Left ventricle myocardium superior (tissue), 1 donor: ENCODE measurements at places on chromosomes 4 and X.

- peak; percentile 14 for DNase-seq
Measured at GRCh38 chr4:766152-766515, 59.8 kb downstream of the CPLX1 start.

- no peak for DNase-seq
Measured at GRCh38 chr4:126799971-126800574, 832.7 kb upstream of the INTU start.

DNA sequence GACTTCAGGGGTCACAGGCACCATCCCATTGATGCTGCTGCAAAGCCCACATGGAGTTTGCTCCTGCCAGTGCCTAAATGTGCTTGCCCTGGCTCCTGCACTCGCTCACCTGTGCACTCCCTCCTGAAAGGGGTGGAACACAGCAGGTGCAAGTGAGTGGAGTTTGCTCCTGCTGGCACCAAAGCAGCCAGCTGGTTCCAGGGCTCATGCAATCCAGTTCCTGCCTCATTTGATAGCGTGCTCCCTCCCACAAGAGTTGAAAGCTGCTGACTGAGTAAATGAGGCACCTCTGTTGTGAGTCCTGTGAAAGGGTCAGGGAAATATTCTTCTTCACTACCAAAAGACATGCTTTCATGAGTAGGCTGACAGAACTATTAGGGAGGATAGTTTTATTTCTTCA lies 30.5 kb downstream of the CXCL8 start:
- no peak for DNase-seq

DNA sequence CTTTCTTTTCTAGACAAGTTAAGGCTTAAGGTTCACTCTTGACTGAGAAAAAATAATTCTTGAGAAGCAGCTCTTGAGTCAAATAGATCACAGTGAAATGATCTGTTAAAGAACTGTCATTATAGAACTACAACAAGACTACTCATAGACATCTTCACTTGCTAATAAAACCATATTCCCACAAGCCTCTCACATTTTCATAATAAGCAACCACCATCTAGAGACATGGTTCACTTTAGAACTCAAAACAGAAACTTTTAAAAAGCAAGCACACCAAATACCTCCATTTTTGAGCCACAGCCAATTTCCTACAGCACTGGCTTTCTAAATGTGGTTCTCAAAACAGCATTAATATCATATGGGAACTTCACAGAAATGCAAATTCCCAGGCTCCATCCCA lies 309.5 kb downstream of the TMA16 start:
- DNase-seq: no peak

- no peak for DNase-seq
Measured at GRCh38 chr4:7137326-7138200, 54.8 kb upstream of the SORCS2 start.

DNA sequence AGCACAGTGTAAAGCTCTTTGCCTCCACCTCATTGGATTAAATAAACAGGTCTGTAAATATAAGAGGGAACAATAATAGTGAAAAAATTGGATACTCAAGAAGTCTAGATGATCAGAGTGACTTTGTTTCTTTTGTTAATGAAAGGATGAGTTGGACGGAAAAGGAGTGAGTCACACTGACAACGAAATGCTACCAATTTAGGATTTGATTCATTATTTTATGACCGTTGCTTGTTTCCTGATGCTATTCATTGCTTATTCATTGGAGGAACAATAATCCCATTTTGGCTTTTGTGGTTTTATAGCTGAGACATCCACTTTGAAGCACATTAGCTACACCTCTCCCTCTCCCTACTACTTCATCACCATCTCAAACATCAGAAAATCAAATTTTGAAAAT lies 74.4 kb upstream of the DYNLT3 start:
- DNase-seq: no peak

GRCh38 chr4:180610324-180610723 lies 1632.9 kb upstream of the TENM3 start:
- no peak for DNase-seq

- no peak for DNase-seq
Measured at GRCh38 chr4:58502839-58503238, 1392.7 kb upstream of the IGFBP7 start.

DNA sequence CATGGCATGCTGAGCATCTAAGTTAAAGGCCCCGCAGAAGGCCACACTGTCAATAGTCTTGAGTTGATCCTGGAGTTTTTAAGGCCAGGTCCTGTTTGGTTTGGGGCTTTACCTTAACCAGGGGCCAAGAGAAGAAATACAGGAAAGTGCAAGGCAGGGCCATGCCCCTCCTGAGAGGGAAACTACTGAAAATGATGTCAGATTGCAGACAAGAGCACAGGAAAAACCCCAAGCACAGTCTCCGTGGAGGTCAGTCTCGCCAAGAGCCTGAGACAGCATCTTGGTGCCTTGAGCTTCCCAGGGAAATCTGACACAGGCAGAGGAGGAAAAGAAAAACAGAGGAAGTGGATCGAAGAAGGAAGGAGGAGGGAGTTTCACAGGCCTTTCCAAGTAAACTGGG lies 32.2 kb upstream of the GATB start:
- DNase-seq: no peak

DNA sequence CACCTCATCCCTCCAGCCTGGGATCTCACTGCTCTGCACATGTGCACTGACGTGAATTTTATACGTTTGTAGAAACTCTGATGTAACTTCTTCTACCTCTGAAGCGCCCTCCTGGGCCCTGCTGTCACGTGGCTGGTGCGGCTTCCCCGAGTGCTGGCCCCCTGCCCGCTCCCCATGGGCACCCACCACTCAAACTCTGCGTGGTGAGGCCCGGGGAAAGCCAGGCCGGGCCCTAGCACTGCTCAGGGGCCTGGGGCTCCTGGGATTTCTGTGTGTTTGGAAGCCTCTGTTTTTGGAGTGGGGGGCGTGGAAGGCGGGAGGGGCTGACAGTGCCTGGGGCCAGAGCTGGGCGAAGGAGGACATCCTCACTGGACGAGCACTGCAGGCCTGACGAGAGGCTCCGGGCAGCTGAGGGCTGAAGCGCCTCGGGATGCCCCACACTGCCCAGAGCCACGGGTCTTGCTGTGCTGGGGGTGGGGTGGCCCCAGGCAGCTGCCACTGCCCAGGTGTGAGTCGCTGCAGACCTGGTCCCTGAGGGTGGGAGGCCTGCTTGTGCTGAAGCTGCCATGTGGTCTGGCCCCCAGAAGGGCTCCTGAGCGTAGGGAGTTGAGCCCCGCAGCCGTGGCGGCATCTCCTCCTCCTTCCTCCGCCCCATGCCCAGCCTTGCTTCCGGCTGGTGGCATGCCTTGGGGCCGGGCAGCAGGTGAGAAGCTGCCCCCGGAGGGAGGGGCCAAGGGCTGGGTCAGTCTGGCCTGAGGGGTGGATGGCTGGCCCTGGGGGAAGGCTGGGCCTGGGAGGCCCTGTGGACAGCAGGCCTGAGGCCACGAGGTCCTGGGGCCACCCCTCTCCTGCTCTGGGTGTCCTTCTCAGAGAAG lies 7.7 kb downstream of the NAT8L start:
- DNase-seq: peak; percentile 11

DNA sequence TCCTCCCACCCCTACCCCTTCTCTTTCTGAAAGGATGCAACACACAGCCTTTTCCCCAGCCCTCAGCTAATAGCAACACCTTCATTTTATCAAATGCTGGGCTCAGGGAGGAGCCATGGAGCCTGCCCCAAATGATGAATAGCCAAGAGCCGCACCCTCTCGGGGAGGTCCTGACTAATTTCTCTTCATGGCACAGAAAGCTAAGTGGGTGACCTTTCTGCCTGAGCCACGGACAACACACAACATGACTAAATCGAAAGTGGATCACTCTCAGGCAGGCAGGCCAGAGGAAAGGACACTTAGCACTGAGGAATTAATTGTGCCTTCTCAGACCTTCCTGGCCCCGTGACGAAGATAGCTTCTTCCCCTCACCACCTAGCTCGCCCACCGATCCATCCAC lies 165.1 kb upstream of the RAI2 start:
- no peak for DNase-seq

DNA sequence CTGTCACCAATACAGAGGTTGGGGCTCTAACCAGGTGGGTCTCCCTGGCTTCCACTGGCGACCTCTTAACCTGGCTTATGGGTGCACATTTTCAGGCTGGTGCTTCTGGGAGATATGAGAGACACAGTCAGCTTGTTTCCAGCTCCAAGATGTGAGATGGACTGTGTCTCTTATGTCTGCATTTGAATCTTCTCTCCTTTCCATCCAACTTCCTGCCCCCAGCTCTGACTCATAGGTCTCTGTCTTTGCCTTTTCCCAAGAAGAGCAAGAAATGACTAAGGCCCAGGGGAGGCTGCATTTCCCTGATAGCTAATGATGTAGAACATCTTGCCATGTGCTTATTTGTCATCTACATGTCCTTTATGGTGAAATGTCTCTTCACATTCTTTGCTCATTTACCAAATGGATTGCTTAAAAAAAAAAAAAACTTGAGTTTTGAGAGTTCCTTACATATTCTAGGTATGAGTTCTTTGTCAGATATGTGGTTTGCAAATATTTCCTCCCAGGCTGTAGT lies 3.2 kb upstream of the UXT start:
- DNase-seq: no peak

DNA sequence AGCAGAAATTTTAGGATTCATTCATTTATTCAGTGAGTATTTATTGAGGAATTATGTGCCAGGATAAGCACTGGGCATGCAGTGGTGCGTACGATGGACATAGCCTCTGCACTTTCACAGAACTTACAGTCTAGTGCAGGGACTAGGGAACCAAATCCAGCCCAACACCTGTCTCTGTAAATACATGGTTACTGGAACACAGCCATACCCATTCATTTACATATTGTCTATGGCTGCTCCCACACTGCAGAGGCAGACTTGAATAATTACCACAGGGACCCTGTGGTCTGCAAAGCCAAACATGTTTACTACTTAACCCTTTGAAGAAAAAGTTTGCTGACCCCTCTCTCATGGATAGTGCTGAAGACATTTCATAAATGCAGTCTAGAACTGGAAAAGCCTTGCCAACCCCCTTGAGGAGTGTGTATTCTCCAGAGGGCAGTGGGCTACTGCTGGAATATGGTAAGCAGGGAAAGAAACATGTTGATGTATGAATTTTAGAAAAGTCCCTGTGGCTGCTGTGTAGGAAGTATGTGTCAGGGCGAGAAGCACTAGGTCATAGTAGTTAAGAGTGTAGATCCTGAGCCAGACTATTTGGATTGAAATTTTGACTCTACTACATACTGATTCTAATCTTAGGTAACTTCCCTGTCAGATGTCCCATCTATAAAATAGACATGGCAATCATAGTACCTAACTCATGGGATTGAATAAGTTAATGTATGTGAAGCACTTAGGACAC lies 75.5 kb downstream of the GALNT7 start:
- no peak for DNase-seq

DNA sequence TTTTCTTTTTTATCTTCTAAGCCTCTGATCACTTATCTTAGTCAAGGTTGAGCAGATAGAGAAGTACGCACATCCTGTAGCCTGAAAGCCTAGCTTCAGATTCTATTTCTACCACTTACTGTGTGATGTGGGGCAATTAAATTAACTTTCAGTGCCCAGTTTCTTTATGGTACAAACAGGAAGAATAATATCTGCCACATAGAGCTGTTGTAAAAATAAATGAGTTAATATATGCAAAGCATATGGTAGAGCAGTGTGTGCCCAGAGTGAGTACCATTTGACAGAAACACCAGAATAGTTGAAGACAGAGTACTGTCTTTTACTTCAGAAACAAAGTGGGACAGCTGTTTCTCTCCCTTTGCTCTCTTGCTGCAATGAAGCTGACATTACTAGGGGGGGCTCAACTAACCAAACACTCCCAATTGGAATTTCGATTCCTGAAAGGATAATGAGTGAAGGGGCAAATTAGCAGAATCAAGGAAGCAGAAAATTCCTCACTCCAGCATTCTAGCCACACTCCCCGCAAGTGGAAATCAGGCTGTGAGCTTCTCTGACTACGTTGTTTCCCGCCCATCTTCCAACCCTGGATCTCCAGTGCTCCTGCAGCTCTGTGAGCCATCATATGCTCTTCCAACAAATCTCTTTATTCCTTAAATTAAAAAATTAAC lies 80.4 kb downstream of the MAPK10 start:
- no peak for DNase-seq

DNA sequence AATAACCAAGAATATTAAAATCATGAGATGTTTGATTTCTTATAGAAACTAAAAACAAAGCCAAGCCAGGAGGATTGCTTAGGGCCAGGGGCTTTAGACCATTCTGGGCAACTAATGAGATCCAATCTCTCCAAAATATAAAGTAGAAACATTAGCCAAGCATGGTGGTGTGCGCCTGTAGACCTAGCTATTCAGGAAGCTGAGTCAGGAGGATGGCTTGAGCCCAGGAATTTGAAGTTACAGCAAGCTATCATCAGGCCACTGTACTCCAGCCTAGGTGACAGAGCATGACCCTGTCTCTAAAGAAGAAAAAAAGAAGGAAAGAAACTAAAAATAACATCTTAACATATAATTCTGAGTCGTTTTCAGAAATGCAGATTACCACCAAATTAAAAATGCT lies 96.7 kb downstream of the NAF1 start:
- no peak for DNase-seq

DNA sequence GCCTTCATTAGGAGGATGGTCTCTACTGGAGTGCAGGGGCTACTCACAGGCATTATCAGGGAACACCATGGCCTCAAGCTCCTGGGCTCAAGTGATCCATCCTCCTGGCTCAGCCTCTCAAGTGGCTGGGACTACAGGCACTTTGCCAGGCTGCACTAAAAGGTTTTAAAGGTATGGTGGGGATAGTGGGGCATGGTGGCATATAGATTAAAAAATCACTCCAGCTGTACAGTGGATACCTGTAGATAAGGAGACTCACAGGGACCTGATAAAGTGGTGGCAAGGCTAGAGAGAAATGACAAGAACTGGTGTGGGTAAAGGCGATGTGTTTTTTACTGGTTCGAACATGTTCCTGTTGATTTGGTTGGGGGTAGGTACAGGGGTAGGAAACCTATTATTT lies 5.9 kb downstream of the ZAR1 start:
- no peak for DNase-seq
